SK-N-SH (cell line): ENCODE measurements at places on chromosomes 16 and 17.

DNA sequence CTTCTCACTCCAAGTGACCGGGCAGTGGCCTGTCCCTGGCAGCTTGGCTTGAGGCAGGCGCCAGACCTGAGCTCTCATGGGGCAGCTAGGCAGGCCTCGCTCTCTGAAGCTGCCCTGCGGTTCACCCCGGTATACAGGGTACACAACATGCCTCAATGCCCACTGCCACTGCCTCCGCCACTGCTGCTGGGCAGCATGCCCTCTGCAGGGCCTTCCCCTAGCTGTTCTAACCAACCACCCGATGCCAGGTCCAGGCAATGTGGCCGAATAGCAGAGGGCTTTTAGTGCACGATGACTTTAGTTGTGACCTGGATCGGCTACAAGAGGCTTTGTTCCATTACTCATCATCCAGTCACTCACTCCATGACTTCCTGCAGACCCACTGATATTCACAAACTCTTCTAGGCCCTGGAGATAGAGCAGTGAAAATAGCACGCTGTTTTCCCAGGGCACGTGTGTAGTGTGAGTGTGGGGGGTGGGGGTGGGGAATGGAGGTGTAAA lies 19.7 kb downstream of the CDC42EP4 start:
- DNase-seq, result peak; percentile 11

DNA sequence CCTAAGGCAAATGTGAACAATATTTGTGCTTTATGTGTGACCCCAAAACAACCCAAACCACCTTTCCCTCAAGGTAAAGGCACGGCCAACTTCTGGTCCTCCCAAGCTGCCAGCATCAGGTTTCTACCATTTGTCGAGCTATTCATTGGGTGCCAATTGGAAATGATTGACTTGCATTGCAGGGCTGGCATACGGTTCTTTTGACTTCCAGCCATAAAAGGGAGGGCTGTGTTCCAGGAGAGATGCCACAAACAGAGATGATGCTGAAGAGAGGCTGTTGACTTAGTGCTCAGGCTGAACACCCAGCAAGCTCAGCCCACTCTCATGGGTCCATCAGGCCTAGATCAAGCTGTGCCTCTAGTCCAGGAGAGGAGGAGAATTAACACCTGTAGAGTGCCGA lies 252.4 kb downstream of the GRIN2A start:
- DNase-seq, result no peak

- peak; percentile 23 for DNase-seq
These were observed 1.1 kb downstream of the C1QBP start for GRCh38 chr17:5437721-5438317.

GRCh38 chr17:14302431-14303099 lies 1.7 kb downstream of the HS3ST3B1 start:
- DNase-seq, result peak; percentile 92

- DNase-seq, result no peak
These were observed 2.5 kb downstream of the VAMP2 start for GRCh38 chr17:8160224-8160577.

DNA sequence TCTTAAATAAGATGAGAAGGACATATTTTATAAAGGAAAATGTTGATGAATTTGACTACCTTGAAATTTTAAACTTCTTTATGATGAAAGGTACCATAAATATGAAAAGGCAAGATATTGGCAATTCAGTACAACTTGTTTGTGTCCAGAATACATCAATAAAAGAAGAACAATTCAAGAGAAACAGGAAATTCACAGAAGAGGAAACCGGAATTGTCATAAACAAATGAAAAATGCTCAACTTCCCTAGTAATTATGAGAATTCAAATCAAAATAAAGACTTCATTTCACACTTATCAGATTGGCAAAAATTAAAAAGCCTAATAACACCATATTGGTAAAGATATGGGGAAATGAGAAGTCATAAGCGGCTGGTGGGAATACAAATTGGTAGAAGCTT lies 54.3 kb downstream of the WSB1 start:
- DNase-seq, result no peak
